ENCODE measurements at places on chromosomes 6 and 20.

- peaks cover 6% of the 10 kb centered on the region for H3K4me1 ChIP-seq
- no peaks in the 10 kb centered on the region for H3K36me3 ChIP-seq
- no peak overlapping the region for H3K4me3 ChIP-seq
- H3K27ac ChIP-seq: no peak overlapping the region
- peaks cover 54% of the 10 kb centered on the region for H3K27me3 ChIP-seq
These were observed 2.2 kb downstream of the KCNG1 start for GRCh38 chr20:51020657-51021056.

- no peak for DNase-seq
- H3K27ac ChIP-seq: no peak overlapping the region
- H3K36me3 ChIP-seq: peaks cover 51% of the 10 kb centered on the region
- no peak overlapping the region for H3K4me3 ChIP-seq
These were observed 11.2 kb downstream of the PCIF1 start for GRCh38 chr20:45945678-45946148.

- peaks cover 2% of the 10 kb centered on the region for H3K36me3 ChIP-seq
- no peak for DNase-seq
- H3K27me3 ChIP-seq: no peaks in the 10 kb centered on the region
- no peak overlapping the region for H3K4me3 ChIP-seq
- H3K27ac ChIP-seq: no peak overlapping the region
- peaks cover 13% of the 10 kb centered on the region for H3K4me1 ChIP-seq
These were observed 85.4 kb downstream of the CBFA2T2 start for GRCh38 chr20:33575282-33575681.

DNA sequence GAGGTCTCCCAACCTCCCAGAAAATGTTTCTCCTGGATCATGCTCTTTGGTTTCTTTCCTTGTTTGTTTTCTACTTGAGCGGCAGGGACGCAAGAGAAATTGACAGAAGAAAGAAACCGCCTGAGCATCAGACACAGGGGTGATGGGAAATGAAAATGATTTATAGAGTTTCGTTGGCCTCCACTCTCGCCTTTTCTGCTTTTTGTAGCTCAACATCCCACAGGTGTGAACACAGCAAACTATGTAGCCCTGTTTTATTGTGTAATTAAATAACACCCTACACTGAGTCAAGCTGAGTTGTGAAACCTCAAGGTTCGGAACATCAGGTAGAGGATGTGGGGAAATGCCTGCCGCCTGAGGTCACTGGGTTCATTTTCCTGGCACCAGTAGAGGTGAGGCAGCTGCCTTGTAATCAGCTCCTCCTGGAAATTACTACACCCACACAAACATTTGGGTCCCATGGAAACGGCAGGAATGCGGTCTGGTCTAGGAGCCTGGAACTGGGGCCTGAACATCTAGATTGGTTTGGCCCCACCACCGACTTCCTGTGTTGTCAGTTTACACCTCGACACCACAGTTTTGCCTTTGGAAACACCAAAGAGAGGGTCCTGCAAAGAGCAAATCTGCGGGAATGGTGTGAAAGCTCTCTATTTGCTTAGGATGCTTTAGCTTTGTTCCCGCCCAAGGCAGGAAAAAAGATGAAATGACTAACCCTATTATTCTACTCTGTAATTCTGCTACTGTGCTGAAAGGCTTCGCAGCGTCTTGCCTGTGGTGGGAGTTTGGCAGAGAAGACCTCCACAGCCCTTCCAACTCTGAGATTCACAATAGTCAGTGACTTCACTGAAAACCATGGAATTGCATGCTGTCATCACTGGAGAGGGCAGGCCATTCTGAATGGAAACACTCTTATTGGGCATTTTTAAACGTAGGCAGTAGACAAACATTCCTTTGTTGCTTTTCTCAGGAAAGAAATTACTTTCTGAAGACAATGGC lies 53.0 kb downstream of the ADAT2 start:
- no peak overlapping the region for H3K4me3 ChIP-seq
- no peak for DNase-seq
- H3K4me1 ChIP-seq: peaks cover 13% of the 10 kb centered on the region
- H3K36me3 ChIP-seq: no peaks in the 10 kb centered on the region

- H3K4me3 ChIP-seq: no peak overlapping the region
- H3K36me3 ChIP-seq: no peaks in the 10 kb centered on the region
- DNase-seq: no peak
- no peak overlapping the region for H3K27ac ChIP-seq
These were observed 104.3 kb downstream of the ADGRG6 start for GRCh38 chr6:142406131-142406530.

DNA sequence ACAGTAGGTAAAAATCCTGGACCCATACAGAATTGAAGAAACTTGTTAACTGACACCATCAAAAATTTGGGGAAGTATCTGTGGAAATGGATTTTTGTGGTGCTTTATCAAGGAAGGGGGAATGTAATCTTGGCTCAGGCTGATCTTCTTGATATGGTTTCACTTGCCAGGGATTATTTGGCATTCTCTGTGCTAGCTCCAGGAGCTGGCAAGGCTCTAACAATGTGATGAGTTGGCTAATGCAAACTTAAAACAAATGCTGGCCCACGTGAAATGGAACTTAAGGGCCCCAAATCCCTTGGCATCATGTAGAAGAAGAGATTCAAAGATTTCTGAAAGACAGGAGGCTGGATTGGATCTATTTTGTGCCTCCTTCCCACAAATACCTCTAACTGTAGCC lies 13.1 kb downstream of the KCNS1 start:
- DNase-seq: no peak
- H3K36me3 ChIP-seq: peaks cover 28% of the 10 kb centered on the region
- H3K4me1 ChIP-seq: no peaks in the 10 kb centered on the region
- no peak overlapping the region for H3K4me3 ChIP-seq
- no peak overlapping the region for H3K27ac ChIP-seq

DNA sequence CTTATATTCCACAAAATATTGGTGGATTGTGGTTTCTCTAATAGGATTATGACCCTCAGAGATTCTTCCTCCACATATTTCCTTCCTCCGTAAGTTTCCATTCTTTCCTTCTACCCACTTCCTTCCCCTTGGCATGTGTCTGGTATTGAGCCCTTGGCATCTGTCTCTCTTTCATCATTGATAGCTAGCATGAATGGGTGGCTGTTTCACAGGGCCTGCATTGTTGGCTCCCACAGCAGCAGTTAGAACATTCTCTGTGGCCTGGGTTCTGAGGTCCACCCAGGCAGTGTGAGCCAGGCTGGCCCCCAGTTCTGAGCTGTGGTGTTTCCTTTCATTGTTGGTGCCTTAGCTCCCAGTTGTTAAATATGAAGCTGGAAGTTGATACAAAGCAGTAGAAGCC lies 125.3 kb downstream of the ANKS1A start:
- no peak overlapping the region for H3K27ac ChIP-seq
- DNase-seq: no peak
- H3K4me3 ChIP-seq: no peak overlapping the region
- peaks cover 9% of the 10 kb centered on the region for H3K4me1 ChIP-seq
- H3K27me3 ChIP-seq: no peaks in the 10 kb centered on the region
- H3K36me3 ChIP-seq: no peaks in the 10 kb centered on the region

- peaks cover 11% of the 10 kb centered on the region for H3K4me1 ChIP-seq
- no peak overlapping the region for H3K27ac ChIP-seq
- no peaks in the 10 kb centered on the region for H3K36me3 ChIP-seq
- no peak for DNase-seq
These were observed 487 bp upstream of the BMP6 start for GRCh38 chr6:7725412-7725811.

- H3K27ac ChIP-seq: no peak overlapping the region
- H3K27me3 ChIP-seq: peaks cover 12% of the 10 kb centered on the region
- no peak for DNase-seq
- H3K36me3 ChIP-seq: no peaks in the 10 kb centered on the region
- H3K4me3 ChIP-seq: no peak overlapping the region
These were observed 269.5 kb upstream of the CITED2 start for GRCh38 chr6:139643986-139644385.

- H3K36me3 ChIP-seq: peaks cover 49% of the 10 kb centered on the region
- H3K27me3 ChIP-seq: no peaks in the 10 kb centered on the region
- H3K4me3 ChIP-seq: peak overlapping the region; percentile 96
- no peak overlapping the region for H3K27ac ChIP-seq
These were observed 3.0 kb upstream of the ZBTB22 start for GRCh38 chr6:33320315-33321181.

DNA sequence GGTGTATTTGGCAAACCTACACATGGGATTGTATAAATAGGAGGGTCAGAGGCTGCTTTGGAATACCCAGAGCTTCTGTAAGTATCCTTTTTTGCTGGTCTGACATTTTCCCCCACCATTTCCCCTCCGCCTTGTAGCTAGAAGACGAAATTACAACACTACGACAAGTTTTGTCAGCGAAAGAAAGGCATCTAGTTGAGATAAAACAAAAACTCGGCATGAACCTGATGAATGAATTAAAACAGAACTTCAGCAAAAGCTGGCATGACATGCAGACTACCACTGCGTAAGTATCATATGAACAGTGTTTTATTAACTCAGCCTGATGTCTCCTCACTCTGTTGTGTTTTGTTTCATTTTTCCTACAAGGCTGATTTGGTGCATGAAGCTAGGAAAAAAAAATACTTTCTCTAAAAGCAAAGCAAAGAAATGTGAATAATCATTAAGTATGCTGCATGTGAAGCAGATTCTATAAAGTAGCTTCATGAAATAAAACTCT lies 72.7 kb downstream of the HDDC2 start:
- no peak overlapping the region for H3K4me3 ChIP-seq
- no peak overlapping the region for H3K27ac ChIP-seq
- no peaks in the 10 kb centered on the region for H3K36me3 ChIP-seq
- H3K27me3 ChIP-seq: no peaks in the 10 kb centered on the region
- H3K4me1 ChIP-seq: no peaks in the 10 kb centered on the region

DNA sequence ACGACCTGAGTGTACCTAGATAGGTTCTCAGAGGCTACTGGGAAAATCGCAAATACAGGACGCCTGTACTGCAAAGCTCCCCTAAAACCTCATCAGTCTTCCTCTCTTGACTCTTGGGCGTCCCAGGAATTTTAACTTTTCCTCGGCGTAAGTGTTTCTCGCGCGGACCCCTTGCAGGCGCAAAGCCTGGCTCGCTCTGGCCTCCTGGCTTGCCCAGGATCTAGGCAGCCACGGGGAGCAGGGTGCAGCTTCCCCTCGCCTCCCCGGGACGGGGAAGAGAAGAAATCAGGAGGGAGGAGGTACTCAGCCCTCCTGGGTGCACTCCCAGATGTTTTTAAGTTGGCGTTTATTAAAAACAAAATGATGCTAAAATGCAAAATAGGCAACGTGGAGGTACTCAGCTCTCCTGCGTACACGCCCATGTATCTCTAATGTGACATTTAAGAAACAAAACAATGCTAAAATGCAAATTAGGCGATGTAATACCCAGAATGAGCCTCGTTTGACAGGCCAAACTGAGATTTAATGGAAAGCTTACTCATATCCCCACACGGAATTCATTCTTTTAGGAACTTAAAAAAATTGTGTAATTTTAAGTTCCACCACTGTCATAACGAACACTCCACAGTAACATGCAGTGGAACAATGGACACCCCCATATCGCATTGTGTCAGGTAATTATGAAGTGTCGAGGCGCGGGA lies 1.6 kb upstream of the SOBP start:
- DNase-seq: no peak
- no peaks in the 10 kb centered on the region for H3K36me3 ChIP-seq
- H3K27ac ChIP-seq: no peak overlapping the region
- H3K27me3 ChIP-seq: peaks cover 54% of the 10 kb centered on the region

DNA sequence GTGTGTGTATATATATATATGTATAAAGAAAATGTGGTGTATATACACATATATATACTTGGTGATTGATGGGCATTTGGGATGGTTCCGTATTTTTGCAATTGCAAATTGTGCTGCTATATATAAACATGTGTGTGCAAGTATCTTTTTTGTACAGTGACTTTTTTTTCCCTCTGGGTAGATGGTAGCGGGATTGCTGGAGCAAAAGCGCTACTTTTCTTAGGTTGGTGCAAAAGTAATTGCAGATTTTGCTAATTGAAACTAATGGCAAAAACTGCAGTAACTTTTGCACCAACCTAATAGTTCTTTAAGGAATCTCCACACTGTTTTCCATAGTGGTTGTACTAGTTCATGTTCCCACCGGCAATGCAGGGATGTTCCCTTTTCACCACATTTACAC lies 135.4 kb downstream of the AHI1 start:
- DNase-seq: no peak
- peaks cover 12% of the 10 kb centered on the region for H3K4me1 ChIP-seq
- H3K4me3 ChIP-seq: no peak overlapping the region
- peaks cover 14% of the 10 kb centered on the region for H3K36me3 ChIP-seq
- no peak overlapping the region for H3K27ac ChIP-seq
- H3K27me3 ChIP-seq: no peaks in the 10 kb centered on the region

DNA sequence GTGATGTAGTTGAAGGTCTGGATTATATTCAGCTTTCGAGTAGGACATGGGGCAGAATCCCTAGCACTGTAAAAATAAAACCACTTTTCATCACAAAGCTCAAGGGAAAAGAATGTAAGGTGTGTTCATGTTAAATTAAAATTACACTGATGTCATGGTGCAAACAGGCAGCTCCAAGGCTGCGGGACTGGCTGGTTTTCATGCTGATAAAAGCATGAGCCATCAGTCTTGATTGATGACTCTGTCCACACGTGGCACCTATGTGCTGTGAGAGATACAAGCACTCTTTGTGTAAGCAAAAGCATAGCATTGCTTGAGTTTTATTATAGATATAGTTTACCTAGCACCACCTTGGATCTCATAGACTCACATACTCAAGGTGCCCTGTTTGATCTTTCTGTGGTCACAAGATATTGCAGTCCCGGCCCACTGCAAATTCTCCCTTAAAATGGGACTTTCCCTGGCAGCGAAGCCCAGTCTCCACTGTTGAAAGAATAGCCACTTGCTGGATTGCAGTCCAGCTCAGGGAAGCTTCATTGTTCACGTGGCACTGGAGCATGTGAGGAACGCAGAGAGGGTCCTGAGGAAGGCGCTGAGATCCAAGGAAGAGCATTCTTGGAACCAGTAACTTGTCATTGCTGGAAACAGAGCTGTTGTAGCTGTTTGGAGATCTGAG lies 90.6 kb downstream of the TIAM2 start:
- H3K36me3 ChIP-seq: no peaks in the 10 kb centered on the region
- no peak overlapping the region for H3K4me3 ChIP-seq
- H3K27me3 ChIP-seq: no peaks in the 10 kb centered on the region
- peaks cover 6% of the 10 kb centered on the region for H3K4me1 ChIP-seq
- H3K27ac ChIP-seq: no peak overlapping the region

GRCh38 chr20:61777773-61778494 lies 287.7 kb downstream of the TAF4 start:
- H3K4me3 ChIP-seq: no peak overlapping the region
- no peaks in the 10 kb centered on the region for H3K36me3 ChIP-seq
- no peaks in the 10 kb centered on the region for H3K4me1 ChIP-seq
- no peak for DNase-seq
- H3K27ac ChIP-seq: no peak overlapping the region

DNA sequence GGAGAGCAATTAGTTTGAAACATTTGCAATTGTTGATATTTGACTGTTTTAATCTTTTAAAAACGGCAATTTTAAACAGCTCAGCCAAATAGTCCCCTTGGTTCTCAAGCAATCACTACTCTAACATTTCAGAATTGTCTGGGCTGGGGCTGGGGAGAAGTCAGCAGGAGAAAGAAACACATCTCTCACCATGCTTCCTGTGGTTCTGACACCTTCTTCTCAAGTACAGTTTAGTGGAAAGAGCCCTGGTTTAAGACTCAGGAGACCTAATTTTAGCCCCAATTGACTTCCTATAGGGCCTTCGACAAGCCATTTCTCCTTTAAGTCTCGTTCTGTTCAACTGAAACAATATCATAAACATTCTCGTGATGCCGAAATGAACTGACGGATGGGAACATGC lies 168.4 kb upstream of the CDYL start:
- no peak overlapping the region for H3K4me3 ChIP-seq
- no peak overlapping the region for H3K27ac ChIP-seq
- DNase-seq: no peak
- H3K4me1 ChIP-seq: no peaks in the 10 kb centered on the region
- H3K36me3 ChIP-seq: no peaks in the 10 kb centered on the region
